ENCODE measurements at places on chromosomes 5 and 9.

DNA sequence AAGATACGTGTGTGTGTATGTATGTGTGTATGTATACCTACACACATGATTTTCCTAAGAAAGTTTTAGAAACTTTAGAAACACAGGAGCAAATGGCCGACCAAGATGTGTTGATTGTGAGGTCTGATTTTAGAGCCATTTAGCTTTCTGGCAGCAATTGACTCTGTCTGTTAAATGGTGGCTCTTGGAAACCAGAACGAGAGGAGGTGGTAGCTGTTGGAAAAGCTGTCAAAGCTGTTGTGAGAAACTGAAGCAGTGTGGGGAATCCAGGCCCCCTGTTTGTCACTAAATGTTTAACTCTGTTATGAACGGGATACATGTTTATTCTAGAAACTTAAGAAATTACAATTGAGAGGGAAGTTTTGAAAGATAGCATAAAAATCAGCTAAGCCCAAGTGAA lies 91.4 kb downstream of the GOLPH3 start:
- DNase-seq, result no peak

- peak; percentile 33 for DNase-seq
Measured at GRCh38 chr5:99104538-99105132, 175.8 kb upstream of the CHD1 start.

DNA sequence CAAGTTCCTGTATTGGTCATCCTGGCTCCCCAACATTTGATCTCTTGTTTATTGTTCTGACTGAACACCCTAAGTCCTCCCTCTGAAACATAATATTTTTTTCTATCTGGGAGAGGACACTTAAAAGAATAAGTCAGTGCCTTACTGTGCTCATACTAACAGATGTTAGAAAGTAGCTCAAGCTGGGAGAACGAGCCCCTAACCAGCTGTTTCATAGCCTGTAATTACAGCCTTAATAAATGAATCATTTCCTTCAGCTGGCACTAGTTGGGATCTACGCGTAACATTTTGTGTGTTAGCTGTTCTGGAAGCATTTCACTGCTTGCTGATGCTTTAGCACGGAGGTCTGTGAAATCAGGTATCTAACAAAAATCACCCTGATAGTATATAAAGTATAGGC lies 345.9 kb upstream of the RIOK2 start:
- DNase-seq, result no peak

- no peak for DNase-seq
Measured at GRCh38 chr9:135739271-135740220, 37.6 kb downstream of the KCNT1 start.

- peak; percentile 4 for DNase-seq
Measured at GRCh38 chr5:139027150-139027549, 152.0 kb upstream of the LRRTM2 start.

DNA sequence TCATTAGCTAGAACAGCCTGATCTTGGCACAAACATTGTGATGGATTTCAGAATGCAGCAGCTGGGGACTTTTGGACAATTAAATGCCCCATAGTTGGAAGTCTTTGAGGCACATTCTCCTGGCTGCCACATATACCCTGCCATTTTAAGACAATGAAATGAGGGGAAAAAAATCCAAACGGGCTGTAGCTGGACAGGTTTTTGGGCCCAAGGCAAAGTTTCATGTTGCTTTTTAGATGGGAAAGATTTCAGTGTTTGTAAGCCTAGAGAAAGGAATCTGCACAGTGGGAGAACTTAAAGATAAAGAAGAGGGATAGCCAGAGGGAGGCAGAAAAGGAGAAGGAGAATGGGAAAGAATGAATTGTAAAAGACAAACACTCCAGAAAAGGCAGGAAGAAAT lies 30.0 kb upstream of the RICTOR start:
- DNase-seq, result no peak

GRCh38 chr5:108481355-108481931 lies 99.5 kb upstream of the FBXL17 start:
- peak; percentile 25 for DNase-seq

DNA sequence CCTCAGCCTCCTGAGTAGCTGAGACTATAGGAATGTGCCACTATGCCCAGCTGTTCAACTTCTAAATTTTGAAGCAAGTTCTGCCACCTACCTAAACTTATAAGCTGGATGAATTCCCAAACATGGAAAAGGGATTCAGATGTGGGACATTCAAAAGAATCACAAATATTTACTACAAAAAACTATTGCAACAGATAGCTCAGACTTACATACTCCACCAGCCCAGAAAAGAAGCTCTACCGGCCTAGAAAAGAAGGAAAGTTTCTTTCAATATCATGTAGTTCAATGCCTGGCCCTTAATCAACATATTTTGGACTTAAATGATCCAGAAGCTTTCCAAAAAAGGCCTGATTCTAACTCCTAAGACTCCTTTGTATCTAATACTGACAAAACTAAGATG lies 23.8 kb downstream of the SH3RF2 start:
- no peak for DNase-seq

DNA sequence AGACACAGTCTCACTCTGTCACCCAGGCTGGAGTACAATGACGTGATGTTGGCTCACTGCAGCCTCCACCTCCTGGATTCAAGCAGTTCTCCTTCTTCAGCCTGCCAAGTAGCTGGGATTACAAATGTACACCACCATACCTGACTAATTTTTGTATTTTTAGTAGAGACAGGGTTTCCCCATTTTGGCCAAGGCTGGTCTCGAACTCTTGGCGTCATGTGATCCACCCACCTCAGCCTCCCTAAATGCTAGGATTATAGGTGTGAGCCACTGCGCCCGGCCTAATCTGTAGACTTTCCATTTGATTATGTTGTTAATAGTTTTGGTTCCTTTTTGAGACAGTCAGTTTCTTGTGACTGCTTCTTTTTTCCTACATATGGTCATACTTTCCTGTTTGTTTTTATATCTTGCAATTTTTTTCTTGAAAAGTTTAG lies 31.0 kb downstream of the MTREX start:
- no peak for DNase-seq

DNA sequence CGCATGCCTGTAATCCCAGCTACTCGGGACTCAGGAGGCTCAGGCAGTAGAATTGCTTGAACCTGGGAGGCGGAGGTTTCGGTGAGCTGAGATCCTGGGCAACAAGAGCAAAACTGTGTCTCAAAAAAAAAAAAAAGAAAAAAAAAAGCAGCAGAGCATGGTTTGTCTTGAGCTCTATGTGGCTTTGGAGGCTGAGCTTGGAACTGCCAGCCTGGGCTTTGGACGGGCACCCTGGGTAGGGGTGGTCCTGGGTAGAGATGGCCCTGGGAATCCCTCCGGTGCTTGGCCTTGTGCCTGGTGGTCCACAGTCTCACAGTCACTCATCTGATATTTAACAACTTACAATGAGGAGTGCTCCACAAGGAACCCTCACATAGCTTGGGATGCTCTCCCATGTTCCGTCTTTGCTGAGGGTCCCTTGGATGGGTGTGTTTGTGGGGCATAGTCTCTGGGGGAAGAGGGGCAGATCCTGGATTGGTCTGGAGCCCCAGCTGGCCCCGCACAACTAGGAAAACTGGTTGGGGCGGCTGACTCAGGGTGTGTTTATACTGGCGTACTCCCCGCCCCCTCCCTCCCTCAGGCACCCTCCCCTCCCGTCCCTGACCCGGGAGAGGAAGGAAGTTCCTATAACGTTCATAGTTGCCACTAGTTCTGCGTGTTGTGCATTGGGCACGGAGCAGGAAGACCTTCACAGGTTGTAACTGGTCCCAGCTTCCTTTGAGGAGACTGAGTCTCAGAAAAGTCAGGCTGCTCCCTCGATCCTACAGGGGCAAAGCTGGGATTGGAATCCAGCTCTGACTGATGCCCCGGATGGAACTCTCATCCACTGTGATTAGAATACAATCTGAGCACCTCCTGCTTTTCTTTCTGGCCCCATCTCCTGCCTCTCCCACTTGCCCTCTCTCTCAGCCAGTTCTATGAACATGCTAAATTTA lies 11.2 kb downstream of the IER5L start:
- DNase-seq, result no peak

- DNase-seq, result no peak
Measured at GRCh38 chr9:3028535-3028934, 184.6 kb upstream of the PUM3 start.

- DNase-seq, result no peak
Measured at GRCh38 chr9:114361542-114361941, 26.2 kb downstream of the AKNA start.

DNA sequence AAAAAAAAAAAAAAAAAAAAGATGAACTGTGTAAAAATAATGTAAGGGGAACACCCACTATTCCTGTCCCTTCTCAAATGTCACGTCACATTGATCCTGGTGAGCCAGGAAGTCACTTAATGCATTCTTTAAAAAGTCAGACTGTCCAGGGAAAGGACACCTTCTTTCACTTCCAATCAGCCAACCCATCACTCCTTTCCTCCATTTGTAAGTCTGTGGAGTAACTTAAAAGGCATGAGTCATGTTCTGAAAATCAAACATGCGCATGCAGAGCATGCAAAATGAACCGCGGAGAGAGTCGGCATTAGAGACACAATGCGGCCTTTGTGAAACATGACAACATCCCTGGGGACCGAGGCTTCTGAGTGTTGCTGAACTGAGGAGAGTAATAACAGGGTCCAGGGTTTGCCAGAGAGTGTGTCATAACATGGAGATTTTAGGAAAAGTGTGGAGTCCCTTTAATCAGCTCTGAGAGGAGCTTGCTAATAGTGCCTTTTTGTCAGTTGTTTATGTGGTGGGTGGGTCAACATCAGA lies 77.6 kb upstream of the SEMA6A start:
- no peak for DNase-seq

- DNase-seq, result no peak
Measured at GRCh38 chr5:158953929-158954534, 145.7 kb downstream of the EBF1 start.

GRCh38 chr5:5665225-5666075 lies 243.0 kb downstream of the ICE1 start:
- DNase-seq, result no peak

- DNase-seq, result no peak
Measured at GRCh38 chr5:138985683-138986082, 110.5 kb upstream of the LRRTM2 start.

GRCh38 chr5:92207151-92207550 lies 824.0 kb upstream of the ARRDC3 start:
- no peak for DNase-seq

DNA sequence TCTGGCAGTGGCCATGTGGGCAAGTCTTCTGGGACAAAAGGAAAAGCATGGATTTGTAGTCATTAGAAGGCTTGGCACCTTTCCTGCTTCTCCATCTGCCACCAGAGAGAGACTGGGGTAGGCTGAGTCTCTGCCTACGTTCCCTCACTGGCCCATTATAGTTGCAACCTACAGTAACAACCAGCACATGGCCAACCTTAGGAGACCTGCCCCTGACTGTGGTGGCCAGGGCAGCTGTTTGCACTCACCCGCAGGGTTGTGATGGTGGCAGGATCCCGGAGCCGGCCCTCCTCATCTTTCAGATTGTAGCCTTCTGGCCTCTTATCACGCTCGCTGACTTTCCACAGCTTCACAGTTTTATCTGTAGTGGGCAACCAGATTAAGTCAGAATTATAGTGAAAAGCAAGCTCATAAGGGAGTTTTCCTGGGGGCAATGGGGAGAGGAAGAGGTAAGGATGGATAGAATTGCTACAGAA lies 174.9 kb upstream of the GPR151 start:
- DNase-seq, result no peak

GRCh38 chr5:82419559-82420332 lies 141.6 kb upstream of the RPS23 start:
- no peak for DNase-seq

GRCh38 chr9:137445275-137445807 lies 4.2 kb upstream of the ENTPD8 start:
- DNase-seq, result peak; percentile 68

DNA sequence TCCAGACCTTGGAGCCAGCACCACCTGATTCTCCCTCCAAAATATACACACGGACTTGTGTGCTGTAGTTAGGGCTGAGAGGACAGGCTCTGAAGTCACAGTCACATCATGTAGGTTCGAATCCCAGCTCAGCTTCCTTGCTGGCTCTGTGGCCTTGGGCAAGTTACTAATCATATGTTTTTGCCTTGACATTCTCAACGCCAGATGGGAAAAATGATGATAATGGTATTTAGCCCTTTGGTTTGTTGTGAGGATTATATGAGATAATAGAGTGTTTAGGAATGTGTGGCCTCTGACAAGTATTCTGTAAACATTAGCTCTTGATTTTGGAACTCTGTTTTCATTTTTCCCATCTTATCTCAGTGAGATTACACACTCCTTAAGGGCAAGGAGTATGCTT lies 72.5 kb downstream of the PLAC8L1 start:
- DNase-seq, result no peak

- DNase-seq, result no peak
Measured at GRCh38 chr9:75299324-75299723, 211.0 kb downstream of the OSTF1 start.

GRCh38 chr5:119752921-119753886 lies 123.8 kb downstream of the FAM170A start:
- DNase-seq, result no peak

DNA sequence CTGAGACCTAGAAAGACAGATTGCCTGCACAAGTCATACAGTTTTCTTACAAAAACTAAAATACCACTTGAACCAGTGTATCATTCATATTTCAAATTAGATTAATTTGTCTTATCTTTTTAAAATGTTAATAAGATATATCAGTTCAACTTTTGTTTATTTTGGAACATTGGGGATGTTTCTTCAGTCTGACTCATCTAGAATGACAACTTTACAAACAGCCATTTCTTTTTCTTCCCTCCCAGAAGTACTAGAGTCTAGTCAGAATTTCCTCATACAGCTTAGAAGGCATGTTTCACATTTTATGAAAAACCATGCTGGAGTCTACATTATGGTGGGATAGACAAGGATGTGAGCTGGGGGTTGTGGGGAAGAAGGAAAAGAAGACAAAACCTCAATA lies 262.5 kb downstream of the NFIB start:
- DNase-seq, result no peak
